ENCODE measurements at places on chromosomes 4 and X.

DNA sequence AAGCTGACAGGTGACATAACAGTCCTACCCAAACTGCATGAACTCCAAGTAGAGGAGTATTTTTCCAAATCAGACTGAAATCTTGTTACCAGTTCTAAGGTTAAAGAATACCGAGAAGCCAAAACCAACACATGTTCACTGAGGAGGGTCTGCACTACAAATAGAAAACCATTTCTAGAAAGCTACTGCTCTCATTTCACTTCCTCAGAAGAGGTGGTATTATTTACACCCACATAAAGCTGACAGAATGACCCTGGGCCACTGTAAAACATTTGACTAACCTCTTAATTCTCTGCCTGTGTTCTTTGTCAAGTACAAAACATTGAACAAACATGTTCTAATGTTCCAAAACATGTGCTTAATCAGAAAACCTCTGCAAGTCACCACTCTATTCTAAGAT lies 95.8 kb downstream of the IQCM start:
- DNase-seq, result no peak

DNA sequence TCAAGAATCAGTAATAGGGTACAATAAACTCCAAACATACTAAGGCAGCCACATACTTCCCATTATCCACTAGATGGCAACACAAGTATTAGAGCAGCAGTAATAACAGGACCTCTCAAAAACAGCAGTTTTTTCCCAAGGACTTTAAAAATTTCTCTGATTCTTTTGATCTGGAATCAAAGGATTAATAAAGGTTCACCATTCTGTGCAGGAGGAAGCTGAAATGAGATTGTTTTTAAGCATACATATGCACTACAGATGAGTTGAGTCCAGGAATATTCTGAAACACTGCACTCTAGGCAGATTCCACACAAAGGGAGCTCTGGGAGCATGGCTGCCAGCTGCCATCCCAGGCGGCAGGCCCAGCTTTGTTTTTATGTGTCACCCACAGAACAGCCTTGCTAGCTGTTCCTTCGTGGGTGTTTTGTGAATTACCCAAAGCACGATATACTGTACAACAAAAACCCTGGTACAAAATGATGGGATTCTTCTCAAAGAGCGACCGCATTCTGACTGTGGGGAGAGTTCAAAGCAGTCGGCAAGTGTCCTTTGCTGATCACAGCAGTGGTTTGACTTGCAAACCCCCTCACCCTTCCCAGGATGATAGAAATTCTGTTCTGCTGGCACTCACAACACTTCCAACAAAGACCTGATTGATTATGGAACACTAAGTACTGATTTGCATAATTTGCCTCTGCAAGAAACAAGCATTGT lies 61.0 kb downstream of the STX18 start:
- DNase-seq, result no peak

DNA sequence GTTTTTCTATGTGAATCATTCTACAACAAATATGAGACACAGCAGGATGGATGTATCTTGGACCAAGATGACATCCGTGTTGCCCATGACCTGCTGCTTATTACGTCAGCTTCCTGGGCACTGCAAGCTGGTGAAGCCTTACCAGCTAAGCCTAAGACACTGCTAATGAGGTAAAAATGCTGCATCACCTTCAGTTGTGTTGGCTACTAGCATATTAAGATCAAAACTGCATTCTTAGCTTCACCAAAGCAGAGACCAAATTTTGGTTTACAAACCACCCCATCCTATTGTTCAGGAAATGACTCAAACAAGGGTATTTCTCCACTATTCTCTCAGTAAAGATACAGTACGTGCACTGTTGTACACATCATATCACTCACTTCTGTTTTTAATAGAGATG lies 50.3 kb downstream of the MAML3 start:
- no peak for DNase-seq

- DNase-seq, result no peak
Observed at GRCh38 chr4:52925531-52925968, 63.4 kb downstream of the RASL11B start.

DNA sequence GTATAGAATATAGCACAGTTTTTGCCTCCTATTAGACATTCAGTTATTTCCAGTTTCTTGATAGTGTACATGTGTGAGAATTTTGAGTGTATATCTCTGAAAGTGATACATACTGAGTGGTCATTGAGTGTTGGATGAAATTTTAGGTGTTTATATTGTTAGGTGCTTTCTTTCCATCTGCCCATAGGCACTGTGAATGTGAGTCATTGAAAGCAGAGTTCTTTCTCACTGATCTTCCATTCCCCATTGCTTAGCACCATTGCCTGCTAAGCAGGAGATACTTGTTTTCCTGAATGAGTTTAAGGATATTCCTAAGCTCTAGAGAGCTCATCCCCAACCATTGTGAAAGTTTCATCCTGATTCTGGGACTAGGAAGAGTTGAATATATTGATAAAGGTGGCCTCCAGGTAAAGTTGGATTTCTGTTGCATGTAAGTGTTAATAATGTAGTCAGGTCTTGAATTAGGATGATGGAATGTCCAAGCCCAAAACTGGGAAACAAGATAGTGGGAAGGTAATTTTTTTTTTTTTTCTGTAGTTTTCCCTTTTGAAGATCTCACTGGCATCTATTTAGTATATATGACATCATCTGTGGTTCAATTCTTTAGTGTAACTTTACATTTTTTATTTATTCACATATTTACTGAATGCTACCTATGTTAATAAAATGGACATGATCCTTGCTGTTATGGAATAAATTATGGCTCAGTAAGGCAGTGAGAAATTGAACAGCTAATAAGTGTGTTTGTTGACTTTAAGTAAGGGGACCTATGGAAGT lies 22.1 kb downstream of the UBE2K start:
- DNase-seq, result no peak

DNA sequence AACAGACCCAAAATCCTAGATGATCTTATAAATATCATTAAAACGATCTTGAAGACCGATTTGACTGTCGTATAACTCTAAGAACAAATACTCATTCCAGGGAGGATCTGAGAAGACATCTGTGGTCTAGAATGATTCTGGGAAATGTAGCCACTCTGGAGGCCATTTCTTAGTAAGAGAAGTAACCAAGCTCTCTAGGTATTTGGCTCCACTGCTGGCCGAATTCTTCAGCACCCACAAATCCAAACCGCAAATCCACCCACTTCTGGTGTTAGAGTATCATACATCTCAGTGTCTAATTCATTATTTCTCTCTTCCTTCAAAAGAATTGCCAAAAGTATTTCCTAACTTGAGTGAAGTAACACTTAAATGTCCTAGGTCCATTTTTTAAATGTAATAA lies 23.9 kb downstream of the KLHL5 start:
- no peak for DNase-seq

DNA sequence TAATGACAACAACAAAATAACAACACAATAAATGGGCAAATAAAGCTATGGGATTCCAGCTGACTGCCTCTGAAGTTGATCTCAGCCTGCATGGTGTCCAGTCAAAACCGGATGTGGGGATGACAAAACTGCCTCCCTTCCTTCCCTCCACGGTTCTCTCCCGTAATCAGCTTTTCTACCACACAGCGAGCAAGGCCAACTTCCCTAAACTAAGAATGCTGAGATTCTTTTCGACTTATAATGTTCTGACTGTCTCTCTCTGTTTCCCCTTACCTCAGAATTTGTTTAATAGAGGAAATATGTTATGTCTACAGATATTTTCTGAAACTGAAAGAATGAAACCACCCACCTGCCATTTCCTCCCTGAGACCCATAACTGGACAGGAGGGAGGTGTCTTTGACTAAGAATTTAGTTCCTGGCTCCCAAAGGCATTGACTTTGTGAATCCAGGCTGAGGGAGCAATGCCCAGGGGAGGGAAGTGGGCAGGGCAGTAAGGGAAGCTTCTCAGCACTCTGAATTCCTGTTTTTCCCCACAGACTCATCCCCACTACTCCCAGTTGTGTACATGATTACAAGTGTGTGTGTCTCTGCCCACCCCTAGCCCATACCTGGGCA lies 1.0 kb upstream of the TLR1 start:
- DNase-seq, result no peak

DNA sequence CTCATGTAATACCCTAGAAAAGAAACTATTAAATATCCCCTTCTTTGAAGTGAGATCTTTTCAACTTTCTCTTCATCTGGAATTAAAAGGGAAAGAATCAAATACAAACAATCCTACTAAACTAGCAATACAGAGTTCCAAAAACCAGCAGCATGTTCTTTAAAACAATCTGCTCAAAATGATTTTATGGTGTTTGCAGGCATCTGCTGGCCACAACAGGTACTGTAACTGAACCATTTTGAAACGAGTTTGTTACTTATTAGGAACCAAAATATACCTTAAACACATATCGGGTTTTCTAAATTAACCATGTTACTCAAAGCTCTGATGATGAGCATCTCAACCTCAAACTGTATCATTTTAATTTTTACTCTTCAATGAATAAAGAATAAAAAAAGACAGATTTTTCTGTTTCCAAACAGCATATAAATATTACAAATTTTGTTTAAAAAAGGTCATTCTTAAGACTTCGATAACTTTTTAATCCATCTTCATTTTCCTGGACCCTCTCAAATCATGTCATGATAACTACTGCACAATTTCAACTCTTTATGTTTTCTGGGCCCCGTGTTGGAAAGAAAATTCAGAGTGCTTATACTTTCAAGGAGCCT lies 56.5 kb downstream of the ARAP2 start:
- DNase-seq, result no peak

- DNase-seq, result no peak
Observed at GRCh38 chr4:73021634-73022033, 47.9 kb downstream of the COX18 start.

DNA sequence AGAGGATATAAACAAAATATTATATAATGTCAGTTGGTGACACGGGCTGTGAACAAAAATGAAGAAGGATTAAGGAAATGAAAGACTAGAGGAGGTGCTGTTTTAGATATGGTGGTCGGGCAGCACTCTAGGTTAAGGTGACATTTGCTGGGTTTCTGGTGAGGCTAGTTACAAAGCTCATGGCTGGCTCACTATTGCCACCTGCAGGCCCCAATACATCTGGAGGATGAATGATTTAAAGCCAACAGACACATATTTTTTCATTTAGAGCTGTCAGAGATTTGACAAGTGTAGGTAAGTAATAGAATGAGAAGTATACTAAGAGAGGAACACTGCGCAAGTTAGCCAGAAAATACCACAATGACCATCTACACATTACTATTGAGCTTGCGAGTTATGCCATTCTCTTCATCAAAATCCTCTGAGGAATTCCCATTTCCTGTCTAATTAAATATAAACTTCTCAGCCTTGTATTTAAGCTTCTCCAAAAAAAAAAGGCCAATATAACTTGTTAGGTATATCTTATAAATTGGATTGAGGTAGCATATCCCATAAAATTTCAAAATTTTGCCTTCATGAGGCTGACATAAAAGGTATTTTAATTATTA lies 6.4 kb upstream of the FGG start:
- DNase-seq, result peak; percentile 15

GRCh38 chrX:120419463-120419862 lies 49.6 kb downstream of the LAMP2 start:
- no peak for DNase-seq

DNA sequence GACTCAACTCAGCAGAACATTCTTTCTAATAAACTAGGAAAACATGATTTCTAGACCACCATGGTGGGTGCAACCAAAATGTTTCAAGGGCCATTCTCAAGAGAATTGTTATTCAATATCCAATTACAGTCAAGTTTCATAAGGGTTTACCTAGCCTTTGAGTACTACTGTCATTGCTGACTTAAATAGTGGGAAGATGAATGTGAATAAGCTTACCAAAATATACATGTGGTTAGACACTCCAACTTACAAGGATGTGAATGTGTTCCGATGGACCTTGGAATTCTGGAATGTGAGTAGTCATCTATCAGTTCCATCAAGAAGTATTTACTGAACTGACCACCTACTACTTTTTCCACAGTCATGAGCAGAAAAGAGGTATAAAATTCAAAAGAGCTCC lies 16.9 kb downstream of the SH3RF1 start:
- no peak for DNase-seq

DNA sequence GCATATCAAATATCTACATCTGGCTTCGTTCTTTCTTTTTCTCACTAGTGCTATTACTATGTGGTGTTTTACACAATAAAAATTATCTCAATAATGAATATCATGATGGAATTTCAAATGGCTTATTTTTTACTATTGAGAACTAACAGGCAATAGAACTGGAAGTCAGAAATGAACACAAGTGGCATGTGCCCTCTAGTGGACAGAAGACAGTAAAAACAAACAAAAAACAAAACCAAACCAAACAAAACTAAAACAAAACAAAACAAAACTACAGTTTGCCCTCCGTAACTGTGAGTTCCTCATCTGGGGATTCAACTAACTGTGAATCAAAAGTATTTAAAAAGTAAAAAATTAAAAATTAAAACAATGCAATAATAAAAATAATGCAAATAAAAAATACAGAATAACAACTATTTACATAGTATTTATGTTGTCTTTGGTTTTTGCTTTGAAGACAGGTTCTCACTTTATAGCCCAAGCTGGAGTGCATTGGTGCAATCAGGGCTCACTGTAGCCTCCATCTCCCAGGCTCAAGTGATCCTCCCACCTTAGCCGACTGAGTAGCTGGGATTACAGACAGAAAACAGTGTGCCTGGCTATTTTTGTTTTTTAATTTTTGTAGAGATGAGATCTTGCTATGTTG lies 195.6 kb upstream of the TACR3 start:
- DNase-seq, result no peak

DNA sequence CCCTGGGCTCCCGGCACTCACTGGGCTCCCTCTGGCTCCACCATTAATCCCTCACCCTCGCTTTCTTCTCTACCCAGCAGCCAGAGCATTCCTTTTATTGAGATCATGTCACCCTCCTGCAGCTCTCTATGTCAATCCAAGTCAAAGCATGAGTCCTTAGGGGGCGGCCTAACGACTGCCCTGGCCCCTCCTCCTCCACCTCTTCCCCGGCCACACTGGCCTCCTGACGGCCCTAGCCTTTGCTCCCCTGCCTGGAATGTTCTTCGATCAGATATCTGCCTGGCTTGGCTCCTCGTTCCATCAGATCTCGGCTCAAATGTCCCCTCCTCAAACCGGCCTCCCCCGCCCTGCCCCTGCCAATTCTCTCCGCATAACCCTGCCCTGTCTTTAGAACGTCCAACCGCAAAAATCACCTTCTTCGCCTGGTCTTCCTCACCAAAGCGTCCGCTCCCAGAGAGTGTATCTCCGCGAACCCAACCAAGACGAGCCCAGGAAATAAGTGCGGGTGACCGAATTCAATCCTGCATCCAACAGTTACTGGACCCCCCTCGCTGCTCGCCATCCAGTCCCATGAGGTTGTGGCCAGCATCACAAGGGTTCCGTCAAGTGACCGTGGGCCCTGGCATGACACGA lies 722 bp upstream of the PNCK start:
- no peak for DNase-seq

DNA sequence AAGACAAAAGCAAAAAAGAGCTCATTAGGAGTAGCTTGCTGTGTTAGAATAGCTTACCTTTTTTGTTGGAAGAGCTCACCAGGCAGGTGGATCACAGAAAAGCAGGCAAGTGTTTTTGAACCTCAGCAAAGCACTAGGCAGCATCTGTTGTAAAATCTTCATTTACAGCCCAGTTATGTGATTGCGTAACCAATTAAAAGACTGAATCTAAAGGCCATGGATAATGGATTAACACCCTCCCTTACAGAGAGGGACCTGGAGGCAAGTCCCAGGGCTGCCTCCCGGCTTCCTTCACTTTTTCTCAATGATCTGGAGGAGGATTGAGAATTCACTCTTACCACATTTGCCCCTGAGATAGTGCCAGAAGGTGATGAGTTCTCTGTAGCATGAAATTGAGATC lies 51.1 kb downstream of the MAMLD1 start:
- no peak for DNase-seq

All from stimulated activated CD4-positive, alpha-beta T cell treated with anti-CD3 and anti-CD28 coated beads, Interleukin-1b, Interleukin-23, amount 100 ng/mL, for 1 hour (primary cell).